Stimulated activated CD4-positive, alpha-beta T cell treated with anti-CD3 and anti-CD28 coated beads, Interleukin-4, amount 100 ng/mL, for 1 hour (primary cell): ENCODE measurements at places on chromosomes 1 and 21.

- no peak for DNase-seq
These were observed at the start of gene HMGB4 for GRCh38 chr1:33863779-33864178. Gene HMGB4, plus strand, starts transcription at chr1:33864079. Its CDS starts 113 bp downstream, at chr1:33864192.

- no peak for DNase-seq
These were observed 5.5 kb upstream of the TBX15 start for GRCh38 chr1:118993700-118994026.

- DNase-seq, result no peak
These were observed 3.4 kb downstream of the LRRC71 start for GRCh38 chr1:156923670-156924477.

DNA sequence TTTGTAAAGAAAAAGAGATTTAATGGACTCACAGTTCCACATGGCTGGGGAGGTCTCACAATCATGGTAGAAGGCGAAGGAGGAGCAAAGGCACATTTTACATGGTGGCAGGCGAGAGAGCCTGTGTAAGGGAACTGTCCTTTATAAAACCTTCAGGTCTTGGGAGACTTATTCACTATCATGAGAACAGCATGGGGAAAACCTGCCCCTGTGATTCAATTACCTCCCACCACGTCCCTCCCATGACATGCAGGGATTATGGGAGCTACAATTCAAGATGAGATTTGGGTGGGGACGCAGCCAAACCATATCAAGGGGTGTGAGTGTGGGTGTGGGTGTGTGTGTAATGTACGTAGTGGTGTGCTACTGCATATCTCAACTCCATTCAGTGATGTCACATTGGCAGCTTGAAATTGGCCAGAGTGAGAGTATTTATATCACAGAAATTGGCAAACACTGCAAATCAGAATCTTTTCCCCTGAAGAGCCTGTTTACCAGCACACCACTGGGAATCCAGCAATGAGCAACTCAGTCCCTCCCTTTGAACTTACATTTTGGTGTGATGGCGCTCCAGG is 5.4 kb downstream of the ARHGEF10L start:
- no peak for DNase-seq

- no peak for DNase-seq
These were observed 41.0 kb upstream of the SCAF4 start for GRCh38 chr21:31772674-31773555.

DNA sequence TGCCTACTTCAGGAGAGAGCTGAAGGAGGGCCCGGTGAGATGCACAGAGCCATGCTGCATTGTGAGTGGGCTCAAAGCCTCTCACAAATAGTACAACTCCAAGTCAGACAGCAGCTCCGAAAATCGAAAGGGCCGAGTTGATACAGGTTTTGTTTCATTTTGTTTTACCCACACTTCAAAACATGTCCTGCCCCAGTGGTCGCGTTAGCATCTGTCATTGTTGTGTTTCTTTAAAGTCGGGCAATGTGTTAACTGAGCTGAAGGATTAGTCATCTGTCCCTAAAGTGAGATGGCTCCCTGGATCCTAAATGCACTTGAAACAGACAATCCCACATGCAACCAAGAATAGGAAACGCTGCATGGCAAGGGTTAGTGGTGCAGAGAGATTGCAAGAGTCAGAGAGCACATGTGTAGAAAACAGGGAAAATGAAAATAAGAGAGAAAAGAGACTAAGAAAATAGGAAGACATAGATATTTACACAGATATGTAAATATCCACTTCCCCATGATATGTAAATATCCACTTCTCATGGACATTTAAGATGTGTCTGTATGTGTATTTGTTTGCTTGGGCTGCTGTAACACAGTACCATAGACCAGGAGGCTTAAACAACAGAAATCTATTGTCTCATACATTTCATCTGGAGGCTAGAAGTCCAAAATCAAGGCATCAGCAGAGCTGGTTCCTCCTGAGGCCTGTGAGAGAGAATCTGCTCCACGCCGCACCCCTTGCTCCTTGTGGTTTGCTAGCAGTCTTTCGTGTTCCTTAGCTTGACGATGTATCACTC is 131.4 kb upstream of the RAB4A start:
- peak; percentile 4 for DNase-seq

DNA sequence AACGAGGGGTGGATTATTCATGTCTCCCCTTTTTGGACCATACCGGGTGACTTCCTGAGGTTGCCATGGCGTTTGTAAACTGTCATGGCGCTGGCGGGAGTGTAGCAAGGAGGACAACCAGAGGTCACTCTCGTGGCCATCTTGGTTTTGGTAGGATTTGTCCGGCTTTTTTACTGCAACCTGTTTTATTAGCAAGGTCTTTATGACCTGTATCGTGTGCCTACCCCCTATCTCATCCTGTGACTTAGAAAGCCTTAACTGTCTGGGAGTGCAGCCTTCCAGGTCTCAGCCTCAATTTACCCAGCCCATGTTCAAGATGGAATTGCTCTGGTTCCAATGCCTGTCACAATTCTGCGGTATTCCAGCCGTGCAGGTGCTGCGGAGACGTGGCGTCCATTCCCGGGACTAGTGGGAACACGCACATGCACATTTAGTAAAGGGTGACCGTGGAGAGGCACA is 40.2 kb upstream of the ZNF496 start:
- DNase-seq, result no peak

- no peak for DNase-seq
These were observed 1.6 kb downstream of the ELK4 start for GRCh38 chr1:205630241-205630640.

DNA sequence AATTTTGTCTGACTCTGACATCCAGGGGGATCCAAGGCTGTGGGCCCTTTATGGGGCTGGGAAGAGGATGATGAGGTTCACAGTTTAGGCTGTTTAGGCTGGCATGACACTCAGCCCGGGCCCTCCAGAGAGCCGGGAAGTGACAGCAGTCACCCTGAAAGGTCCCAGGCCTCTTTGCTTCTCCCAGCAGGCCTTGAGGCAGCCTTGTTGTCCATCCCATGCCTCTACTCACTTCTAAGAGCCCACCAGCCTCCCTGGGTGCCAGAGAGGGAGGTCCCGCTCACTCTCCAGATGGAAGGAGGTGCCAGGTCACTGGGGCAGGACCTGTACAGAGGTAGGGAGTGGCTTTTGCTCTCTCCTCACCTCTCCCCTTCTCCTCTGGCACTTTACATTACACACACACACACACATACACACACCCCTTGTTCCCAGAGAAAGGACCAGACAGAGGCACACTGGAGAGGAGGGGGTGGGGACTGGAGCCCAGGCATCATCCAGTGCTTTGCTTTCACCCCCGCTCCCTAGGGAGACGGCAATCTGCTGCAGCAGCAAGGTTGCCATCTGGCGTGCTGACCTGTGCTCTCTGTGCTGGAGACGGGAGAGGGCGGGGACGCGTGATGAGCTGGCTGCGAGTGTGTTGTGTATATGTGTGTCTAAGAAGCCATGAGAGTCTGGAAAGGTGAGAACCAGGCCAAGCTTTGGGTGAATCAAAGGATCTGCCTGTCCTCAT is 4.6 kb downstream of the KLHDC8A start:
- DNase-seq, result no peak

- DNase-seq, result no peak
These were observed 102.0 kb downstream of the DENND1B start for GRCh38 chr1:197673292-197673691.

DNA sequence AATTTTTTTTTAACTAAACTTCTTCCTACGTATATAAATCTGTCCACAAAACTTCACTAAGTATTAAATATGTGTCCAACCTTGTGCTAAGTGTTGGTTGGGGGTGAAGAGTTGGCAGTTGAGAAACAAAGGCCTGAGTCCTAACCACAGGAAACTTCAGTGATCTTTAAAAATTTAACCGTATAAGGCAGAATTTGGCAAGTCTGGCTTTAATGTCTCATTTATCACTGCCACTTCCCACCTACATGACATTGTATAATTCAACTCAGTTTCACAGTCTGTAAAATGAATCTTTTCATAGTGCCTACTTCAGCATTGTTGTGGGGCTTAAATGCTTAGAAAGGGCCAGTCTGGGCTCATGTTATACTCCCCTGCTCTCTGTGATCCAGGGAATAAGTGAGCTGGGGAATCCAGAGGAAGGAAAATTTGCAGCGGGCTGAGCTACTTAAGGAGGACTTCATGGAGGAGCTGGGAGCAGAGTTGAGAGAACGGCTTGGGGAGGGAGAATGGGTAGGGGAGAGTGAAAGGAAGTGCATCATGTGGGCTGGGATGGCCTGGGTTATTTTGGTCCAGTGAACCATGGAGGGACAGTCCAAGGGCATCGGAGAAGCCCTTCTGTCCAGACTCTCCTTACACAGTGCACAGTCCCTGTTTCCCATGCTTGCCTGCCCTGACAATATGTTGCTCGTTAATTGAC is 14.5 kb downstream of the IFNAR2 start:
- no peak for DNase-seq

GRCh38 chr1:235878082-235878811 is 11.5 kb upstream of the LYST start:
- DNase-seq, result no peak

GRCh38 chr21:17858747-17859146 is 39.6 kb upstream of the C21orf91 start:
- no peak for DNase-seq

DNA sequence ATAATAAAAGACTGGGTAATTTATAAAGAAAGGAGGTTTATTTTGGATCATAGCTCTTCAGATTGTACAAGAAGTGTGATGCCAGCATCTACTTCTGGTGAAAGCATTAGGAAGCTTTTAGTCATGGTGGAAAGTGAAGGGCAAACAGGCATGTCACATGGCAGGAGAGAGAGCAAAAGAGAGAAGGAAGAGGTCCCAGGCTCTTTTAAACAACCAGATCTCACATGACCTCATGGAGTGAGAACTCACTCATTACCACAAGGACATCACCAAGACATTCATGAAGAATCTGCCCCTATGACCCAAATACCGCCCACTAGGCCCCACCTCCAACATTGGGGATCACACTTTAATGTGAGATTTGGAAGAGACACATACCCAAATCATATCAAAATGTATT is 10.0 kb downstream of the RPTN start:
- no peak for DNase-seq

DNA sequence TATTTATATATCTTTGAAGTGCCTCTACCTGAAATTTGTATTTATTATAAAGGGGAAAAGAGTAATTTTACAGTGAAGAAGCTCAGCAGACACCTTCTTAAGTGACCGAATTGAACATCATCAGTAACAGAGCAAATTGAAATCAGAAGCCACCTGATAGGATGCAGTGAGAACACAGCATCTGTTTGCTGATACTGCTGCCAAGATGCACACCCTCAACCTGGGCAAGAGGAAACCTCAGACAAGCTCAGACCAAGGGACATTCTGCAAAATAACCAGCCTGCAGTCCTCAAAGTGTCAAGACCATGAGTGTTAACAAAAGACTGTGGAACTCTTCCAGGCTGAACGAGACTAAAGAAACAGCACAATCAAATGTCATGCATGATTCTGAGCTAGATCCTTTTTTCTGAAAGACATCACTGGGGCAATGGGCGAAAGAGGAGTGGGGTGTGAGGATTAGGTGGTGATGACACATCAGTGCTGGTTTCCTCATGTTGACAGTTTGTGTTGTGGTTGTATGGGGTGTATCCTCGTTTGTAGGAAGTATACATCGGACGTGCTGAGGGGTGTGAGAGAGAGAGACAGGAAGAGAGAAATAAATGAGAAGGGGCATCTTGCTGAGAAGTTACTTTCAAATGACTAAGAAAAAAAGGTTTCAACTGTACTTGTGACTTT is 103.7 kb downstream of the ABCA4 start:
- no peak for DNase-seq

GRCh38 chr1:110338309-110338885 is 780 bp upstream of the RBM15 start:
- peak; percentile 91 for DNase-seq

DNA sequence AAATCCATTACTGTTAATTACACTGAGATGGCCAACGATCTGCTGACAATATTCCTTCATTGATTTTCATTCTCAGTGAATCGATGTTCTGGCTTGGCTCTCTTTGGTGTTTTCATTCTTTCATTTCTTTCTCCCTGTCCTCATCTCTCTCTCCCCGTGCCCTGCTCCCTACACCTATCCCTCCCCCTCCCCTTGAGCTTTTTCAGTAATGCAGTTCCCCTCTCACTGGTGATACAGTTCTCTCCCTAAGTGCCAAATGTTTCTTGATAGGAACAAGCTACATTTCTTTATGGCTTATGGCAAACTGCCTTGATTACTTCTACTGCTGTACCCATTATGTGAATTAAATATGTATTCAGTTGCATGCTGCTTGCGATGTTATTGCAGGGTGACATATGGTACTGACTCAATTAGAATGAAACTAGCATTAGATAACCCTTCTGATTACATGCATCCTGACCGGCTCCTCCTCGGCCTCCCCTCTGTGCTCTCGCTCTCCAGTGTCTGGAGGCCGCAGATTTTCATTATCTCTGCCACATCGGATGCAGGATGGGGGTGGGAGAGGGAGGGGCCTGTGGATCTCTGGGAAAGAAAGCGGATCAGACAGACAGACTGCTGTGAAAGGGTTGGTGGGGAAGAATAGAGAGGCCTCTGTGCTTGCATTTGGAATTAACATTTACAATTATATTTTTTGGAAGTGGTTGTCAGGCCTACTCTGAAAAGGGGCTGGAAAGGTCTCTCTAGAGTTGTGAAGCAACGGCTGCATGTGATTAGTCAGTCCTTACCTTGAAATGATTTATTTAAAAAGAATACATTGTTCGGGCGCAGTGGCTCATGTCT is 130.9 kb downstream of the PBX1 start:
- DNase-seq, result no peak

GRCh38 chr1:39301606-39302005 is 97.1 kb downstream of the MACF1 start:
- no peak for DNase-seq

DNA sequence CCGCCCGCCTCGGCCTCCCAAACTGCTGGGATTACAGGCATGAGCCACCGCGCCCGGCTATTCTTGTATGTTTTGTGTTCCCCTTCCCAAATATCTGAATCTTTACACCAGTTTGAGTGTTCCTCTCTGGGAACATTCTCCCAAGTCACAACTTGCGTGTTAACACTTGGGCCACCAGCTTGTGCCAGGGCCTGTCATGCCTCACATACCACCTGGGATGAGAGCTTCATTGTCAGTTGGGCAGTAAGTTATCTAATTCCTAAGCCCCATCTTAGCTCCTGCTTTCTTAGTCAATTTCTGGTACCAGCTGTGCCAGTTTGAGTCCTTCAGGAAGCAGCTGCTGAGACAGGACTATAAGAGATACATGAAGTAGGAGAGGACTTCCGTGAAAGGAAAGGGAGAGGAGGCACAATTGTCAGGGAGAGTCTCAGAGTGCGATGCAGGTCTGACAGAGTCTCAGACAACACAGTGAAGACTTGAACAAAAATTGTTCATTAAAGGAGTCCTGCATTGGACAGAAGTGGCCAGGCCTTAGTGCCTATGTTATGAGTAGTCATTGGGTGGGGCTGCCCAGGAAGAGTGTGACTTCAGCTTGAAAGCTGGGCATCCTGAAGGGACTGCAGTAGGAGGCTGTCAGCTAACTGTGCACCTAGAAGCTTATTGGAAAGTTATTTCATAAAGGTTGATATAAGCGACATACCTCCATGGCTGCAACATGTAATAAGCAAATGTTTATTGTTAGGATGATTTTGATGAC is 17.3 kb downstream of the ZFYVE9 start:
- no peak for DNase-seq

GRCh38 chr1:15027515-15027986 is 126.0 kb upstream of the TMEM51 start:
- peak; percentile 22 for DNase-seq

GRCh38 chr1:147853391-147853790 is 49.2 kb upstream of the GJA8 start:
- DNase-seq, result no peak
